ENCODE measurements at places on chromosomes 1 and 21.
A peak's percentile ranks its signal among the peaks of the same experiment; 100 is the strongest.

DNA sequence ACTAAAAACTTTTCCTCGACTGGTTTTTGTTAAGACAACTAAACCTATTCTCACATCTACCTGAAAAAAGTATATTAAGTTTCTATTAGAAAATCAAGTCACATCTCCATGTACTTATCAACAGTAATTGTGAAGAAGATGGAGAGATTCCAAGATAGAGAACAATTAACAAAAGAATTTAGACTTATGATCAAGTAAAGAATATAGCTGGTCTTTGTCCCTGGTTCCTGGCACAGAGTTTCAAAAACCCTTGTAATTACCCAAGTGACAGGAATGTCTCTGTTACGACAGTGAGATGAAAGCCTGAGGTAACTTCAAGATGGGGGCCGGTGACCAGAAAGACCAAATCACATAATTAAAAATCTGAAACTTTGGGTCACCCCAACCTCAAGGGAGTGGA is 91.6 kb downstream of the ASH1L start:
- no peak for DNase-seq

- DNase-seq: no peak
These were observed 9.5 kb downstream of the CD48 start for GRCh38 chr1:160702100-160702499.

GRCh38 chr1:15691434-15692032 is 7.4 kb downstream of the PLEKHM2 start:
- no peak for DNase-seq

- no peak for DNase-seq
These were observed 828 bp downstream of the PNRC2 start for GRCh38 chr1:23960291-23961020.

DNA sequence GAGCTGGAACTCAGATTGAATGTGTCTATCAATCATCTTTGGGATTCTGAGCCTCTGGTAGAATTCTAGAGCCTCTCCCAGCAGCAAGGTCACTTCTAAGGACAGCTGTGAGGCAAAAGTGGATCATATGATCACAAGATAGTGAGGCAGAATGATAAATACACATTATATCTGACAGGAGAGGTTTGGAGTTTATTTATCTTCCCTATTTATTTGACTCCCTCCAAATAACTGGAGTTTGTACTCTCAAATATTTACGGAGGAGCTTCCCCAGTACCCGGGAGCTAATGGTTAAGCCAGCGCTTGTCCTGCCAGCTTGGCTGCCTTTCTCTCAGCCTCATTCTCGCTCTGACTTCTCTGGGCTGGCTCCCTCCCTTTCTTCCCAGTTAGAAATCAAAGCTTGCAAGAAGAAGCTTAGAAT is 2.3 kb downstream of the HMGCS2 start:
- DNase-seq: no peak

- DNase-seq: no peak
These were observed 543.5 kb downstream of the LMO4 start for GRCh38 chr1:87872189-87872588.

- DNase-seq: peak; percentile 40
These were observed 14.7 kb downstream of the HSF2BP start for GRCh38 chr21:43644609-43645008.

DNA sequence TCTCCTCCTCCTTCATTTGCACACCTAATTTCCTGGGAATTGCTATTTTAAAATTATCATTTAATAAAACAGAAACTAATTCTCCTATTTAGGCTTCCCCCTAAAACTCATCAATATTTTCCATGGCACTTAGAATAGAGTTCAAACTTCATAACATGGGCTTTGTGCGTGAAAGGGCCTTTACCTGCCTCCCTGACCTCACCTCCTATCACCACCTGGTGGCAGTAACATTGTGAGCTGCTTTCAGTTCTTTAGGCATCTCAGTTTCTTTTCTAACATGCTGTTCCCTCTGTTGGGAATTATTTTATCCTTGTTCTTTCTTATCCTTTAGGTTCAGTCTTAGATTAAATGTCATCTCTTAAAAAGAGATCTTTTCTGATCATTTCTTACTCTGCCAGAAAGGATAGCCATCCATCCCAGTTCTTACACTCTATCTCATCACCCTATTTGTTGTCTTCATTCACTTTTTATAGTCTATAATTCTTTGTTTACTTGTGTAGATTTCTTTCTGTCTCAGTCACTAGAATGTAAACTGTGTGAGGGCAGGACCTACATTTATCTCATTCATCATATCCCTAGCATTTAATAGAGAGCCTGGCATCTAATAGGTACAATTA is 133.8 kb upstream of the KIAA1614 start:
- no peak for DNase-seq

- no peak for DNase-seq
These were observed 81.6 kb upstream of the CD55 start for GRCh38 chr1:207239874-207240273.

DNA sequence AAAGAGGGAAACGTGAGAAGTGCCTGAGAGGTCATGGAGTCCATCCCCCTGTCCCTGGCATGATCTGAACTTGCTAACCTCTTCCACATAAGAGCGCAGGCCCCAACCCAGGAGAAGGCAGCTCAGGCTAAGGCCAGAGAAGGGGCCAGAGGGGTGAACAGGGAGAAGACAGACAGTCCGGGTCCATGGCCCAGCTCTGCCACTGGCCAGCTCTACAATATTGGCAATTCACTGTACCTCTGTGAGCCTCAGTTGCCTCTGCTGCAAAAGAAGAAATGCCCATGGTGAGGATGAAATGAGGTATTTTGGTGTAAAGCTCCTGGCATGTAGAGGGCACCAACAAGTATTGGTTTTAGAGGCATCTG is 72.3 kb downstream of the CAMK2N1 start:
- DNase-seq: no peak

DNA sequence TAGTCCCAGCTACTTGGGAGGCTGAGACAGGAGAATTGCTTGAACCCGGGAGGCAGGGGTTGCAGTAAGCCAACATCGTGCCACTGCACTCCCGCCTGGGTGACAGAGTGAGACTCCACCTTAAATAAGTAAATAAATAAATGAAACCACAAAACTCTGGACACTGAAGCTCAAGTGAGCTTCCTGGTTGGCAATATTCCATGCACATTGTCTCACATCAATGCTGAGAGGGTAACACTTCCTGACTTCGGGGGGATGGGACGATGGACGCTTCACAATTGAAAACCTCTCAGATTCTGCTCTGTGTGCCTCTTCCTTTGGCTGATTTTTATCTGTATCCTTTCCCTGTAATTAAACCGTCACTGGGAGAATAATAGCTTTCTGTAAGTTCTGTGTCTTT is 70.0 kb upstream of the ZNF644 start:
- no peak for DNase-seq

DNA sequence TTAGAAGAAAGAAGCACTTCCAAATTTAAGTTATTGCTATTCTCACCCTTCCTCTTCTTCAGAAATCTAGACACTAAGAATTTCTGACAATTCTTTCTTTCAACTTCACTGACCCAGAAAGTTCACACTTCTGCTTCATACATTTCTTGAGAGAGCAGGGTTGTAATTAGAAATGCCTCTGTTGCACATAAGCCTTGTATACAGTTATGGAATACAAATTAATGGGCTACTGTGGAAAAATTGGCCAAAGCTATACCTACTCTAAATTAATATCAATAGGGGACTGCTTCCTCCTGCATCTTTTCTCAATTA is 1.5 kb downstream of the TNFSF18 start:
- DNase-seq: no peak

- no peak for DNase-seq
These were observed 67.1 kb downstream of the SSBP3 start for GRCh38 chr1:54339126-54339525.

GRCh38 chr1:145972580-145972979 is 8.1 kb downstream of the POLR3GL start:
- DNase-seq: no peak

DNA sequence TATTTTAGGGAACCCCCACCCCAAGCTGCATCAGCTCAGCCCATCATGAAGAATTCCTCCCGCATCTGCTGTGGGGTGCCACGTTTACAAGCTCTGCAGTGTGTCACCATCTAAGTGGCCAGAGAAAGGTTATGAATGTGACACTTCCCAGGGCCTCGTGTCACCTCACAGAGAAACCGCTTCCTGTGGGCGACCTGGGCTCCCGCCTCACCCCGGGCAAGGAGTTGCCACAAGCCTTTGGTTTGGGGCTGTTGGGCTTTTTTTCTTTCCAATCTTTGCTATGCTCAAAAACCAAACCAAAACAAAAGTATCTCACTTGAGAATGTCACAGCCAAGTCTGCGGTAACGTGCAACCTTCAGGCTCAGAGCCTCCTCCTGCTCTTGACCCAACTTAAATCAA is 82.1 kb upstream of the ARHGEF16 start:
- no peak for DNase-seq

DNA sequence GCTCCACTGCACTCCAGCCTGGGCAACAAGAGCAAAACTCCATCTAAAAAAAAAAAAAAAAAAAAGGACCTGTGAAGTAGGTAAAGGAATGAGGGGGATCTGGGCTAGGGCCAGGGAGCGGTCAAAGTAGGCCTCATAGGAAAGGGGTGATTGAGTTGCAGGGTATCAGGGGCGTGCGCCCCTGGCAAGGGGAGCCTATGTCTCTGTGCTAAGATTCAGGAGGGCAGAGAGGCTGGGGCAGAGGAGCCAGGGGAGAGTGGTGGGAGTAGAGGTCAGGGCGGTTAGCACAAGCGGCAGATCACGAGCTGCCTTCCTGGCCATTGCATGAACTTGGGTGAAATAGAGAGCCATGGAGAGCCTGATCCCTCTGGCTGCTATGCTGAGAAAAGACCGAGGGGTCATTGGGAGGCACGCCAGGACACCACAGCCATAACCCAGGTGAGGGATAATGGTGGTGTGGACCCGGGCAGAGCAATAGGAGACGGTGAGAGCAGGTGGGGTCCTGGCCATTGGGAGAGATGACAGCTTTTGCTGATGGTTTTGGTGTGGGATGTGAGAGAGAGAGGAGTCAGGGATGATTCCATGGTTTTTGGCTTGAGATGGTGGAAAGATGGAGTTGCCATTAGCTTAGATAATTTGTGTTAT is 30.6 kb upstream of the CSF1 start:
- no peak for DNase-seq

GRCh38 chr1:108012553-108012952 is 47.6 kb upstream of the VAV3 start:
- no peak for DNase-seq

DNA sequence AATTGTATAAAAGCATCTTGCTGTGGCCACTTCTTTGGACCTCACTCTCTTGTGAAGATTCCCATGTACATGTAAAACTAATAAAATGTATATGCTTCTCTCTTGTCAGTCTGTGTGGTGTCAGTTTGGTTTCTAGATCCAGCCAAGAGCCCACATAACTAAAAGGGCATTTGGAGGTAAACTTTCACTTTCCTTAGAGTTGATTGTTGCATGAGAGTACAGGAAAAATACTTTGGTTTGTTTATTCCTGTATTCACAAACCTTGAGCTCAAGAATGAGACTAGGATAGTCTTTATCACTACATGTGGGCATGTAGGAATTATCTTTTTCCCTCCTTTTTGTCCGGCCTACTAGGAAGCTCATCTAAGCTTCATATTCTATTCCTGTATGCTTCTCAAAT is 50.9 kb downstream of the KCTD3 start:
- DNase-seq: no peak

- DNase-seq: no peak
These were observed 45.7 kb downstream of the NAV1 start for GRCh38 chr1:201584471-201585092.

DNA sequence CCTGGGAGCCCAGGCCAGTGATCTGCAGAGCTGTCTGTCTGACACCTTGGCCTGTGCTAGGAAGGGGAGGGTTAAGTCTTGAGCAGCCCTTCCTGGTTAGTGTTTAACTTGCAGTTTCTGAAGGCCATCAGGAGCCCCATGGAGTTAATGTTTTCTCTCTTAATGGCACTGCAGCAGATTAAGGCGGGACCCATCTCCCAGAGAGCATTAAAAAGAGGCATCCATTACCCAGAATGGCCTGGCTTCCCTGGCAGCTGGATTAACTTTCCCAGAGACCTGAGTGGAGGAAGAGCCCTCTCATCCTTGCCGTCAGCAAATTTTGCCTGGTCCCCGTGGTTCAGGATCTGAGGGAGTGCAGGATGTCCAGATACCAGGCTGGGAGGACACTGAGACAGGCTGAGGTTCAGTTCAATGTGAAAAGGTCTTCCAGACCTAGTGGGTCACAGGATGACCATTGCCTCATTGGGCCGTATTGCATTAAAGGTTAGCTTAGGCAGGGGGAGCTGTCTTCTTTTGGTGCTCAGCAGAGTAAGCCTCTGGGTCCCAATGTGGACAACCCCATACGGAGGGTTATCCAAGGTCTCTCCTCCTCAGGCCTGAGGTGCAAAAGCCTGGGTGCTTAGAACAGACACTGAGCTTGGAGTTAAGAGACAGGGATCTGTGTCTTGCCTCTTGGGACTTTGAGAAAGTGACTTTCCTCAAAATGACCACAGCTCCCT is 522.6 kb downstream of the PTPRU start:
- DNase-seq: no peak

DNA sequence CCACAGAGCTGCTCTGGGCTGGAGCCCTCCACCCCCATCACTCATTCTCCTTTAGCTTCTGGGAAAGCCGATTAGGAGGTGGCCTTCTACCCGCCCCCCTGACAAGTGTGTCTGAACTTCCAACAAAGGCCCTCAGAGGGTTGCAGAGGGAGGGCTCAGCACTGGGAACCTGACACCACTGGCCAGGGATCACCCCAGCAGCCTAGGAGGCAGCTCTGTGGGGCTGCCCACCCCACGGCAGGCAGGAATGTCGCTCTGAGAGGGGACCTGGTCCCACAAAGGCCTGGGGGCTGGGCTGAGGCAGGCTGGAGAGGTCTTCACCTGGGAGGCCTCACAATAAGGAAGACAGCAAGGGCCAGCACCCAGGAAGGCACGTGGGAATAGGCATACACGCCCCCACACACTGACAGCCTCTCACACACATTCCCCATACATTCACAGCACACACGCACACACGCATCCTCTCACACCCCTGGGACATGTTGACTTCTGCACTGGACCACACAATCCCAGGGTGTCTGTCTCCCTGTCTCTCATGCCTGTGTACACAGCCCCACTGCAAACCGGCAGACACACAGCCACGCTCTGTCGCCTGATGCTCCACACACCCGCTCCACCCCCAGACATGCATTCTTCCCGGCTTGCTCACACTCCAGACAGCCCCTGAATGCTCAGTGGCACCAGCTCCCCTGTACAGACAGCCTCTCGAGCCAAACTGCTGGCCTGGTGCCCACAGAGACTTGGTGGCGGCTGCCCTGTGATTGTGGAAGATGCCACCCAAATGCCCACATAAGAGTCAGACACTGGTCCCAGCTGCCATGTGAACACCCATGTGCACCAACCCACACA is 30.7 kb downstream of the DMBX1 start:
- peak; percentile 31 for DNase-seq

- DNase-seq: no peak
These were observed 1.6 kb downstream of the OR2AK2 start for GRCh38 chr1:247966532-247967204.
